ENCODE measurements at places on chromosomes 6 and 20.

- DNase-seq = no peak
Observed at GRCh38 chr20:2691127-2691526, 1.5 kb upstream of the EBF4 start.

- no peak for DNase-seq
Observed at GRCh38 chr20:8535403-8536261, 403.6 kb downstream of the PLCB1 start.

DNA sequence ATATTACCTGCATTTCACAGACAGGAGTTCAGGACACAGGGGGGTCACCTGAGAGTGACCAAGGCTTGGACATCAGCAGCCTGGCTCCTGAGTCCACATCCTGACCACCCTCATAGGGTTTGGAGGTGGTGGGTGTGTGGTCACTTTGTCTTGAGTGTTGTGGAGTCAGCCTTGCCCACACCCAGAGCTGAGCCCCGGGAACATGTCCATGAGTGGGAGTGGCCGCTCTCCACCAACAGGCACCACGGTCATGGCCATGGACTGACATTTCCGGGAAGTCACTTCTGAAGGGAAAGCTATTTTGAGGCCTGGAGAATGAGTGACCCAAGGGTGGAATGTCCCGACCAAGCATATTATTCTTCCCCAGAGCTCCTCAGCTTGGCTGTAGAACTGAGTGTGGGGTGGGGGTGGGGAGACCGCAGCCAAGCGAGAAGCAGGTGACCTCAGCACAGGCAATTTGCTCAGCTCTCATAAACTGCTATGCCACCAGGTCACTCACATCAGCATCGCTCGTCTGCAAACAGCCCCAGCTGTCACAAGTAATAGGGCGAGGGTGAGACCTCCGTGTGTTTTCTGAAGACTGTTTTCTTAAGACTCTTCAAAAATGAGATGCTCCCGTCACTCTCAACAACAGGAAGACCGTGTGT lies 348.6 kb upstream of the CDH4 start:
- no peak for DNase-seq

GRCh38 chr20:48478370-48478769 lies 349.4 kb downstream of the PREX1 start:
- no peak for DNase-seq

- DNase-seq = no peak
Observed at GRCh38 chr6:44342052-44342451, 398 bp upstream of the SPATS1 start.

DNA sequence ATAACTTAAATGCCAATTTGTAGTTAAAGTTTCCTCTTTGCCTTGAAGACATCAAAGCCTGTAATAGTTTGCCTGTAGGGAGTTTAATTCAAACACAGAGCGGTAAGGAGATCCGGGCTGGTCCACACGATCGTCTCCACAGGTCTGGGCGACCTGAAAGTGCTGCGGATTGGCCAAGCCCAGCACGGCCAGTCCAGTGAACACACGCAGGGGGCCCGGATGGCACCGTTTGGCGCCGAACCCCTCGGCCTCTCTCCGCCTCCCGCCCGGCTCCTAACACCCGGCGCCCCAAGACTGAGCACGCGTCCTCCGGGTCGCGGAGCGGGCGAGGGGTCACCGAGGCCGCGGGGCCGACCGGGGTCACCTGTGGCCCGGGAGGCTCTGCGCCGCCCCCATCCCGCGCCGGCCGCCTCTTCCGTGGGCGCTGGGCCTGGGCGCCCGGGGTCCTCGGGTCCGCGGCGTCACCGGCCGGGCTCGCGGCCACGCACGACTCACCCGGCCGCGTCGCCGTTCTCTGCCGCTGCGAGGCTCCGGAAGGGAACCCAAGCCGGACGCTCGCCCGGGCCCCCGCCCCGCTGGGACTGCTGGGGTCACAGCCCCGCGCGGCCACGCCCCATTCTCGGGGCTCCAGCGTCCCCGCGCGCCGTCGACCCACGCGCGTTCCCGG lies 481 bp downstream of the SERPINB6 start:
- DNase-seq = no peak

GRCh38 chr20:11197851-11198250 lies 524.1 kb upstream of the JAG1 start:
- no peak for DNase-seq

- no peak for DNase-seq
Observed at GRCh38 chr6:128655978-128656498, 135.6 kb upstream of the PTPRK start.

DNA sequence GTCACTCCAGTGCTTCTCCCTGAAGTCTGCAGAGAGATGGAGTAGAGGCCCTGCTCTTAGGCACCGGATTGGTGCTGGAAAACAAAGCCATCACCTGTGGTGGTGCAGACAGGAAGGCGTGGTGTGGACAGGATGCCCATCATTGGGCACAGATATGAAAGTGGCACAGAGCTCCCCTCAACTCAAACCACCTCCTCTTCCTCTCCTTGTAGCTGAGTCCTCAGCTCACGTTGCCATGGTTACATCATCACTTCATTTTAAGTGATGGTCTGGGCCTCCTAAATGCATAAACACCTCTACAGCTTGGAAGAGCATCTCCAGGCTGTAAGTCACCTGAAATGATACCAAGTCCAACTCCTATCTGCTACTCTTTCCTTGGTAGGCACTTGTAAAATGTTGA lies 8.0 kb upstream of the RTF2 start:
- DNase-seq = no peak

GRCh38 chr20:50690650-50691572 lies at the start of gene RIPOR3:
Gene RIPOR3, minus strand, starts transcription at chr20:50691542. Its CDS starts 414 bp downstream, at chr20:50691128.
- no peak for DNase-seq

- no peak for DNase-seq
Observed at GRCh38 chr6:52999456-52999855, 4.4 kb upstream of the GSTA4 start.

DNA sequence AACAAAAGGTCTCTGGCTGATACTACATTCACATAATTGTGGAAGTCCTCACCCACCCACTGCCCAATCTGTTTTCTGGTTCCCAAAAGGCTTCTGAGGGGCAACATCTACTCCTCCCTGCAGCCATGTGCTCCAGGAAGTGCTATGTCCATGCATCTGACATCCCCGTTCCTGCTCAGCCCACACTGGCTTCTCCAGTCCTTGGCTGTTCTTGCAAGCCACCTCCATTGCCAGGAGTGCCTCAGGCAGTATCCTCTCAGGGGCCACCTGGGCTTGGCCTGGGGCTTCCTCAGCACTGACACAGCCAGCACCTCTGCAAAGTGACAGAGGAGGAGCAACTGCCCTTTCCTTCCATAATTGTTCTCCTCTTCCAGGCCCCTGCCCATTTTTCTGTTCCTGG lies 18.3 kb downstream of the ARHGAP18 start:
- no peak for DNase-seq

DNA sequence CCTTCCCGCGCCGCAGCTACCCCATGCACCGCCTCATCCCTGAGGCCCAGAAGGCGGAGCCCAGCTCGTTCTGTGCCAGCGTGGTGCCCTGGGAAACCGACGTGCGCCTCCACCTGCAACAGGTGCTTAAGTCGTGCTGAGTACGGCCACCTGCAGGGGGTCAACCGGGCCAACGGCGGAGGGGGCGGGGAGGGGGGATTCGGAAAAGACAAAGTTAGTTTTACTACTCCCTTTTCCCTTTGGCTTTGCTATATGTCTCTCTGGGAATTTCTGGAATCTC lies 168.9 kb downstream of the CDK19 start:
- no peak for DNase-seq

DNA sequence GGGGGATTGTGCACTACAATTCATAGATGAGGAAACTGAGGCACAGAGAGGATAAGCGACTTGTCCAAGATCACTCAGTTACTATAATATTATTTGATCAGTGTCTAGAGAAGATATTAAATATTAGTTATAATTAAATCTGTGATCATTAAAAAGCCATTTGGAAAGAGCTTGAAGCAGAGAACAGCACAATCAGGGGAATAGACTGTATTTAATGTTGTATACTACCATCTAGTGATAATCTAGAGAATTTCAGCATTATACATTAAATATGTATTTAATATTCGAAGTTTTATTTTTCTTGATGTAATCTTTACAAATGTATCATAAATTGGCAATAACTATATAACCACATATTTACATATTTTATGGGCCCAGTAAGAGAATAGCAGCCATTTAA lies 20.1 kb upstream of the MTCL3 start:
- DNase-seq = no peak

DNA sequence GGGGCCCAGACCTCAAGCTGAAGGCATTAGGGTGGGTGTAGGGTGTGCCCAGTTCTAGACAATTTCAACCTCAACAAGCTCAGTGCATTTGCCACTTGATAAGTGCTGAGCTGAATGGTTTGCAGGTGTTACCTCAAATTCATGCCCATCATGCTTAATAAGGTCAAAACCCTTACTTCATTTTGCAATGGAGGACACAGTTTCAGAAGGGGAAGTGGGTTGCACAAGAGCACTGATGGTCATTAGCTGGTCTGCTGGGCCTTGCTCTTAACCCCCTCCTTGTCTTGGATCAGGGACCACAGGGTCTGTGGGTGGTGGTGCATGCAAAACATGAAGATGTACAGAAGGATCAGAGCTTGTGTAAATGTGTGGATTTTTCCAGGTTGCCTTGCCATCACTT lies 71.0 kb upstream of the SIRPA start:
- no peak for DNase-seq

DNA sequence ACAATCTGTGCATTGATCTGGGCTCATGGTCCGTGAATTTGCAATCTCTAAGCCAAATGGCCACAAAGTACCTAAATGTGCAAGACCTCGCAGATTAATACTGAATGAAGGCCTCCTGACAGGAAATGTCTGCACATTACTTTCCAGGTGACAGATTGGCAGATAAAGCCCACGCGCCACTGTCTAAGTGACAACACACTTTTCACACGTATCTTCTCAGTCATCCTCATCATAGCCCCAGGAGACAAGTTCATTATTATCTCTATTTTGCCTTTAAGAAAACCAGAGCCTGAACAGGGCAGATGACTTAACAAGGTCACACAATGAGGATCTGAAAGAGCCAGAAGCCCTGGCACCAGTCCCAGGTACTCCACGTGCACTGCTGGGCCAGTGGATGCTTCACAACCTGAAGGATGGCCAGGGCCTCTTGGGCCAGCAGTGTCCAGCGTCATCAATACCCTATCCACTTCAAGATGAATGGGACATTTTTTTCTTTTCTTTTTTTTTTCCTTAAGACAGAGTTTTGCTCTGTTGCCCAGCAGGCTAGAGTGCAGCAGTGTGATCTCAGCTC lies 266.3 kb downstream of the PTPRT start:
- DNase-seq = no peak

- no peak for DNase-seq
Observed at GRCh38 chr6:44676826-44677433, 289.4 kb downstream of the CDC5L start.

GRCh38 chr6:36493859-36494258 lies 51.1 kb downstream of the KCTD20 start:
- no peak for DNase-seq

- DNase-seq = no peak
Observed at GRCh38 chr20:50367739-50368375, 142.3 kb upstream of the PTPN1 start.

- no peak for DNase-seq
Observed at GRCh38 chr6:135390458-135390857, 107.1 kb downstream of the AHI1 start.

GRCh38 chr20:59634435-59635005 lies 30.2 kb downstream of the PHACTR3 start:
- DNase-seq = no peak

GRCh38 chr20:34925981-34926380 lies 29.6 kb downstream of the GSS start:
- DNase-seq = no peak

Measured in stimulated activated CD4-positive, alpha-beta T cell treated with anti-CD3 and anti-CD28 coated beads, Interleukin-1b, Interleukin-23, amount 100 ng/mL, for 4 hours (primary cell).